Ovary (tissue), 10 donors: ENCODE measurements at places on chromosomes 6 and 20.
A peak's percentile ranks its signal among the peaks of the same experiment; 100 is the strongest.

- no peak for DNase-seq
- H3K27me3 ChIP-seq: no peaks in the 10 kb centered on the region
- no peaks in the 10 kb centered on the region for H3K36me3 ChIP-seq
- no peak overlapping the region for H3K4me3 ChIP-seq
These were observed 56.4 kb downstream of the RIPOR2 start for GRCh38 chr6:24879351-24879750.

- H3K4me3 ChIP-seq: no peak overlapping the region
- DNase-seq: no peak
- H3K36me3 ChIP-seq: no peaks in the 10 kb centered on the region
- H3K27me3 ChIP-seq: no peaks in the 10 kb centered on the region
These were observed 132.3 kb downstream of the CEP57L1 start for GRCh38 chr6:109227646-109228045.

- no peaks in the 10 kb centered on the region for H3K36me3 ChIP-seq
- peak overlapping the region; percentile 90 for H3K27ac ChIP-seq
- peaks cover 13% of the 10 kb centered on the region for H3K4me1 ChIP-seq
- no peak for DNase-seq
- no peaks in the 10 kb centered on the region for H3K27me3 ChIP-seq
- peak overlapping the region; percentile 78 for H3K4me3 ChIP-seq
These were observed 571 bp downstream of the CSNK2B start for GRCh38 chr6:31666337-31666965.

GRCh38 chr6:5537132-5537531, 275.8 kb downstream of the FARS2 start:
- H3K36me3 ChIP-seq: no peaks in the 10 kb centered on the region
- no peak overlapping the region for H3K4me3 ChIP-seq
- H3K4me1 ChIP-seq: no peaks in the 10 kb centered on the region
- DNase-seq: no peak
- H3K27ac ChIP-seq: no peak overlapping the region

GRCh38 chr20:47231382-47232039, 125.0 kb downstream of the ZMYND8 start:
- no peaks in the 10 kb centered on the region for H3K27me3 ChIP-seq
- H3K36me3 ChIP-seq: no peaks in the 10 kb centered on the region
- DNase-seq: no peak
- no peaks in the 10 kb centered on the region for H3K4me1 ChIP-seq
- H3K4me3 ChIP-seq: no peak overlapping the region
- no peak overlapping the region for H3K27ac ChIP-seq

DNA sequence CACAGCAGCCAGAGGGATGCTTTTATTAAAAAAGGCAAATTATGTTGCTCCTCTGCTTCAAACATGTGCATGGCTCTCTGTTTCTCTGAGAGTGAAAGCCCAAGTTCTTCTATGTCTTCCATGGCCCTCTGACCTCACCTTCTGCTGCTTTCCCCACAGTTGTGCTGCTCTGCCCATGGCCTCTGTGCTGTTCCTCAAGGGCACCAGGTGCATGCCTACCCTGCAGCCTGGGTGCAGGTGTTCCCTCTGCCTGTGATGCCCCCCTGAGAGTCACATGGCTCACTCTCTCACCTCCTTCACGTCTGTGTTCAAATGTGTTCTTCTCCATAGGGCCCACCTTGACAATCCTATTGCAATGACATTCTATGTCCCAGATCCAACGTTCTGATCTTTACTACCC, 477.0 kb upstream of the CHD6 start:
- H3K4me3 ChIP-seq: no peak overlapping the region
- H3K4me1 ChIP-seq: no peaks in the 10 kb centered on the region
- DNase-seq: no peak
- H3K36me3 ChIP-seq: no peaks in the 10 kb centered on the region
- H3K27ac ChIP-seq: no peak overlapping the region

GRCh38 chr6:78770765-78771164, 96.6 kb upstream of the IRAK1BP1 start:
- no peaks in the 10 kb centered on the region for H3K27me3 ChIP-seq
- DNase-seq: no peak
- H3K36me3 ChIP-seq: no peaks in the 10 kb centered on the region
- H3K4me1 ChIP-seq: no peaks in the 10 kb centered on the region
- no peak overlapping the region for H3K4me3 ChIP-seq
- no peak overlapping the region for H3K27ac ChIP-seq

DNA sequence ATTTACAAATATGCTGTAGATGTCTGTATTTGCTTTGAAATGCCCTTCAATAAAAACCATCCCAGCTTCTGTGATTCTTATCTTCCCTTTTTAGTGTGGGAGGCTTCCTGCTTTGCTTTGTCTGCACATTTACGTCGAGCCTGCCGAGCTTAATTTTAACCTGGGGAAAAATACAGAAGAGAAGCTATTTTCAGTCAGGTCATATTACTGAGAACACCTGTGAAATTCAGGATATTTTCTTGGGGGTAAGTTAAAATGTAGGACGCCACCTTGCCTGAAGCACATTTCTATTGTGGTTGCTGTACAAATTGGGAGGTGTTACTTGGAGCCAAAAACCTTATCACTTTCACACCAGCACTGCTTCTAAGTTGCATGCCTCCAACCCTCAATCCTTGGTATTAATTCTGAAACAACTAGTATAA, 43.6 kb upstream of the FUCA2 start:
- H3K4me3 ChIP-seq: no peak overlapping the region
- H3K27me3 ChIP-seq: no peaks in the 10 kb centered on the region
- H3K4me1 ChIP-seq: no peaks in the 10 kb centered on the region
- DNase-seq: no peak
- H3K36me3 ChIP-seq: no peaks in the 10 kb centered on the region
- no peak overlapping the region for H3K27ac ChIP-seq

- H3K36me3 ChIP-seq: no peaks in the 10 kb centered on the region
- no peak for DNase-seq
- no peak overlapping the region for H3K27ac ChIP-seq
- no peak overlapping the region for H3K4me3 ChIP-seq
These were observed 95.1 kb upstream of the SASH1 start for GRCh38 chr6:148247386-148248063.

DNA sequence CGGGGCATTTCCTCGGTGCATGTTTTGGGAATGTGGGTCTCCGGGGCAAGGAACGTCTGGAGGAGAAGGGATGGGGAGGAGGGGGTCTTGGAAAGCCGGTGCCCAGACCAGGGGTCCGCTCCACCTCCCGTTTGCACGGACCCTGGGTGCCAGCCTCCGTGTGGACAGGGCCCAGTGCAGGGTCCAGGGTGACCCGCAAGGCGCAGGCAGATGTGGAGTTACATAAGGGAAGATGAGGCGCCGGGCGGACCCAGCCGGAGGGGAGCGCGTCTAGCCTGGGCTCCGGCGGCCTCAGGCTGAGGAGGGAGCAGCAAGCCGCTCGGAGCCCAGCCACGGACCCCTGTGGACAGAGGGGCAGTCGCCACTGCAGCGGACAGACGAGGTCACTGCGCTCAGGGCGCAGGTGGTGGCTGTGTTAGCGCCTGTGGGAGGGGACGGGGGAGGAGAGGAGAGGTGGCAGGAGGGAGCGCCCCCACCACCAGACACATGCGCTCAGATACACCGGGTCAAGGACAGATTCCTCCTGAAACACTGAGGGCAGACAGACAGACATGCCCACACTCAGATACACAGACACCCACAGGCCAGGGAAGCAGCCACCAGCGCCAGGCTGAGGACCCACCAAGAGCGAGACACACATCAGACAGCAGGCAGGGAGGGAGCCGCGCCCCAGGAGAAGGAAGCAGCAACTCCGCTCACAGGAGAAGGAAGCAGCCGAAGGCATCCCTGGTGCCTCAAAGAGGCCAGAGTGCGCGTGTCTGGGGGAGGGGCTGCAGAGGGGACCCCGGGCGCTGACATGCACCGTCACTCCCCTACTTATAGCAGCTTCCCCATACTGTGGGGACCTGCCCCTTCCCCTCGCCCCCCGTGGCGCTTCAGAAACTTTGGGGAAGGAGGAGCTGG, 839 bp upstream of the HRH3 start:
- peaks cover 10% of the 10 kb centered on the region for H3K4me1 ChIP-seq
- DNase-seq: no peak
- H3K4me3 ChIP-seq: no peak overlapping the region

DNA sequence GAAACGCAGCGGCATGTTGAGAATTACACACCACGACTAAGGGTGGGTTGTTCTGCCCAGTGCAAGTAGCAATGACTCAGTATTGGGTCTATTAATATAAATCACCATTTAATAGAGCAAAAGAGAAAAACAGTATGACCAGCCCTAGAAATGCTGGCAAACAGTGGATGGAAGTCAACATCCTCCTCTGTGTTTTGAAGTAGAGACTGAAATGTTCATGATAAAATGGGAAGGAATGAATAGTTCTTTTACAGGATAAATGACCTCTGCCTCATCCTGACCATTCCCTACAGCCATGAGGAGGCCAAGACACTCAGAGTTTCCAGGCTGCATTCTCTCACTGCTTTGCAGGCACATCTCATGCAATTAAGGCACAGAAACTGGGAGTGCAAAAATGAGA, 111.8 kb downstream of the PSMB1 start:
- no peaks in the 10 kb centered on the region for H3K4me1 ChIP-seq
- H3K27ac ChIP-seq: no peak overlapping the region
- no peak overlapping the region for H3K4me3 ChIP-seq
- H3K27me3 ChIP-seq: no peaks in the 10 kb centered on the region
- H3K36me3 ChIP-seq: no peaks in the 10 kb centered on the region
- DNase-seq: no peak

- H3K27me3 ChIP-seq: no peaks in the 10 kb centered on the region
- no peak overlapping the region for H3K4me3 ChIP-seq
- no peaks in the 10 kb centered on the region for H3K36me3 ChIP-seq
- DNase-seq: no peak
- peaks cover 2% of the 10 kb centered on the region for H3K4me1 ChIP-seq
These were observed 69.2 kb upstream of the RIPOR2 start for GRCh38 chr6:25005010-25005409.

GRCh38 chr6:111669326-111669725, 63.6 kb upstream of the TRAF3IP2 start:
- H3K4me3 ChIP-seq: no peak overlapping the region
- H3K4me1 ChIP-seq: peaks cover 4% of the 10 kb centered on the region
- H3K27me3 ChIP-seq: no peaks in the 10 kb centered on the region
- no peaks in the 10 kb centered on the region for H3K36me3 ChIP-seq
- H3K27ac ChIP-seq: no peak overlapping the region
- DNase-seq: no peak

DNA sequence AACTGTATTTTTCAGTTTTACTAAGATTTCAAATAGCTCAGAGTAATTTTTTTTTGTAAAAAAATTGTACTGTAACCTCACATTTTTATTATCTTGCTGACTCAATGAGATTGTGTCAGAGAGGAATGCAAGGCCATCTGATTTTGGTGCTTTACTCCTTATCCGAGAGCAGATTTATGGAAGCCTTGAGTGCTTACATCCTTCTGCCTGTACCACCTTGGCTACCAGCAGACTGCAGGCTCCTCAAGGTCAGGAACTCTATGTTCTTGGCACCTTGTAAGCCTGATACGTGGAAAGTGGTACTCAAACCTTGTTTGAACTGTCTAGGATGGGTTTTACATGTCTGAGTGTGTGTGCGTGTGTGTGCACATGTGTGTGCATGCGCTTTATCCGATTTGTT, 80.1 kb upstream of the MLIP start:
- no peaks in the 10 kb centered on the region for H3K36me3 ChIP-seq
- no peaks in the 10 kb centered on the region for H3K27me3 ChIP-seq
- no peak for DNase-seq
- H3K4me3 ChIP-seq: no peak overlapping the region

- H3K27ac ChIP-seq: peak overlapping the region; percentile 1
- DNase-seq: peak; percentile 36
- H3K4me3 ChIP-seq: no peak overlapping the region
- H3K27me3 ChIP-seq: no peaks in the 10 kb centered on the region
These were observed 712.9 kb upstream of the MAP3K7 start for GRCh38 chr6:91299544-91300491.

DNA sequence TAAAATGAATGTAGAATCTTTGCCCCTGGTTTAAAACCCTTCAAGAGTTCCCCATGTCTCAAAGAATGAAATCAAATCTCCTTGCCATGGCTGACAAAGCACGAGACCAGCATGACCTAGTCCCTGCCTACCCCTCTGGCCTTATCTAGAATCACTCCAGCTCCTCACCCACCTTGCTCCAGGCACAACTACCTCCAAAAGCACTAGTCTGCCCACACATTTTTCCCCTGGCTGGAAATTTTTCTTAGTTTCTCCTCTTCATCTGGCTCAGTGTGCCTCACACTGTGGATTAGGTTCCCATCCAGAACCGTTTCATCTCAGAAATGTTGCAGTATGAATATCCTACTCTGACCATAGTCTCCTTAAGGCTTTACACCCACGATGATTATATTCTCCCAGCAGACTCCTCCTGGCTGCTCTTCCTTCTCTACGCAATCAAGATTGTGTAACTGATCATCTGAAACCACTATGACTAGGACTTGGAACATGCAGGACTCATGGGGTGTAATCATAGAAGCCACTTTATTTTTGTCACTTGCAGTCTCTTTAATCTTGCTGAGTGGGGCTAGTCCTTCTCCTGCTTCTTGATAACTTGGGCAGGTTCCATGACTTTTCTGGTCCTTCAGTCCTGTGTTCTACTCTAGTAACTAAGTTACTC, 7.8 kb upstream of the MRS2 start:
- H3K27ac ChIP-seq: no peak overlapping the region
- H3K4me1 ChIP-seq: no peaks in the 10 kb centered on the region
- no peaks in the 10 kb centered on the region for H3K27me3 ChIP-seq
- no peaks in the 10 kb centered on the region for H3K36me3 ChIP-seq
- DNase-seq: no peak
- no peak overlapping the region for H3K4me3 ChIP-seq

DNA sequence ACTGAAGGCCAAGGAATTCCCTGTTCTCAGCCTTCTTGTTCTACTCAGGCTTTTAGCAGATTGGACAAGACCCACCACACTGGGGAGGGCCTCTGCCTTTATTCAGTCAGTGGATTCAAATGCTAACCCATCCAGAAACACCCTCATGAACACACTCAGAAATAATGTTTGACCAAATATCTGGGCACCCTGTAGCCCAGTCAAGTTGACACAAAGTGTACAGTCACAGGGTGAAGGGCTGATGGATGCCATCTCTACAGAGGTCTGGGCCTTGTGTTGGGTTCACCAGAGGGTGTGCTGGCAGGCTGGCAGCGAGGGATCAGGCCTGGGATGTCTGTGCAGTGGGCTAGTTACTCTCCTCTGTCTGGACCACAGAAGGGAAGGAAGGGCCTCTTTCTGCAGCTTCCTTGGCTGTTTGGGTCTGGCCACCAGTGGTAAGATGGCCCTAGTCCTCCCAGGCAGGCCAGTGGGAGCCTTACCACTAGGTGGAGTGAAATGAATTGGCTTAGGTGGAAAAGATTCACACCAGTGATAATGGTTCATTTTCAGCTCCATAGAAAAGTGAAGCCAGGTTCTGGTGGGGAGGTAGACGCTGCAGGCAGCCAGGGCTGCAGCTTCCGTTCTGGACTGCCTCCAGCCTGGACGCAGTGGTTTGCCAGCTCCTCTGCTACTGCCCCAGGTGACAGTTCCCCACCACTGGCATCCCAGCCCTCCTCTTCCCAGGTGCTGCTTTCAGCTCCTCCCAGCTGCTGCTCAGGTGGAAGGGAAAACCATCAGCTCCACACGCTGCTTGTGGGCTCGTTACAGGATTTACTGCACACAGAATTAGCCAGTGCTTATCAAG, 9.2 kb downstream of the TUBB2A start:
- no peaks in the 10 kb centered on the region for H3K36me3 ChIP-seq
- no peak for DNase-seq
- H3K27me3 ChIP-seq: no peaks in the 10 kb centered on the region
- H3K27ac ChIP-seq: no peak overlapping the region
